ENCODE measurements at places on chromosomes 5 and 9.

GRCh38 chr9:6671416-6671815, 25.9 kb upstream of the GLDC start:
- no peak for DNase-seq

DNA sequence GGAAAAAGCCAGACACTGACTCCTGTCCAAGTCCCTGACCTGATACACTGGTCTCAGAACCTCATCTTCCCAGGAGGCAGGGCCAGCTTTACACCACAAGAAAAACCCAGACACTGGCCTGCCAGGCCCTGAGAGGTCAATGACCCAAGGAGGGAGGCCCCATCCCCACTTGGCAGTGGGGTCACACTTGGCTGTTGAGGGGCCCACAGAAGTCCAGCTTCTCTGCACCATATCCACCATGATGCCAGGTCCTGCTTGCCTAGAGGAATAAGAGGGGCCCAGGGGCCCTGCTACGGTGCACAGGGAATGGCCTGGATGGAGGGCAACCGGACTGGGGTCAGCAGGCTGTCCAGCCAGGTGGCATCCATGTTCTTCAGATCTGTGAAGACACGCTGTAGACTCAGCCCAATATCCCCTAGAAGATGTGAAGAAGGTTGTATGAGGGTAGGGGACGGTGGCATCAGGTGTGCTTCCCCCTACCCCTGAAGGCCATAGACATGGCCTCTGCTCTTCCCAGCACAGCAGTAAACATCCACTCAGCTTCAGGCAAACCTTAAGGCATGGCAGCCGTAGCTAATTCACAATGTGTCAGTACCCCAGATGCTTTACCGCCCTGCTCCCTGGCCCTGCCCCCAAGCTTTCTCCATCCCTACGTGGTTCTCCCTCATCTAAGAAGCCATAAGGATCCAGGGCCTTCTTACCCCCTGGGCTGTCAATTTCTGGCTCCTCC, 6.7 kb downstream of the IRF1 start:
- DNase-seq: no peak

GRCh38 chr5:16773991-16774390, 157.2 kb upstream of the RETREG1 start:
- no peak for DNase-seq

- no peak for DNase-seq
Observed at GRCh38 chr5:123868267-123868666, 356.3 kb downstream of the CSNK1G3 start.

DNA sequence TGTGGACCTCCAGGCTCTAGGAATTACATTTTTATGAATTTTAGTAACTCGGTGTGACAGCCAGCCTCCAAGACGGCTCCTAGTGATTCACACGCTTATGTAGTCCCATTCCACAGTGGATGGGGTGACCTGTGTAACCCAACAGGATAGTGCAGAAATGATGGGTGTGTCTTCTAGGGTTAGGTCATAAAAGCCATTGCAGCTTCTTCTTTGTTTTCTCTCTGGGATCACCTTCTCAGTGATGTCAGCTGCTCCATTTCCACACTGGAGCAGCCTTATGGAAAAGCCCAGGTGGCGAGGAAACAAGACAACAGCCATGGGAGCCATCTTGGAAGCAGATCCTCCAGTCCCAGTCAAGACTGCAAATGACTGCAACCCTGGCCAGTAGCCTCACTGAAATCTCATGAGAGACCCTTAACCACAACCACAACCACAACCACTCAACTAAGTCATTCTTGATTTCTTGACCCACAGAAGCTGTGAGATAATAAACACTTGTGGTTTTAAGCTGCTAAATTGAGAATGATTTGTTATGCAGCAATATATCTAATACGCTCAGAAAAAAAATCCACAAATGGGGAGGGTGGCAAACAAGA, 5.1 kb upstream of the GNPDA1 start:
- DNase-seq: no peak

DNA sequence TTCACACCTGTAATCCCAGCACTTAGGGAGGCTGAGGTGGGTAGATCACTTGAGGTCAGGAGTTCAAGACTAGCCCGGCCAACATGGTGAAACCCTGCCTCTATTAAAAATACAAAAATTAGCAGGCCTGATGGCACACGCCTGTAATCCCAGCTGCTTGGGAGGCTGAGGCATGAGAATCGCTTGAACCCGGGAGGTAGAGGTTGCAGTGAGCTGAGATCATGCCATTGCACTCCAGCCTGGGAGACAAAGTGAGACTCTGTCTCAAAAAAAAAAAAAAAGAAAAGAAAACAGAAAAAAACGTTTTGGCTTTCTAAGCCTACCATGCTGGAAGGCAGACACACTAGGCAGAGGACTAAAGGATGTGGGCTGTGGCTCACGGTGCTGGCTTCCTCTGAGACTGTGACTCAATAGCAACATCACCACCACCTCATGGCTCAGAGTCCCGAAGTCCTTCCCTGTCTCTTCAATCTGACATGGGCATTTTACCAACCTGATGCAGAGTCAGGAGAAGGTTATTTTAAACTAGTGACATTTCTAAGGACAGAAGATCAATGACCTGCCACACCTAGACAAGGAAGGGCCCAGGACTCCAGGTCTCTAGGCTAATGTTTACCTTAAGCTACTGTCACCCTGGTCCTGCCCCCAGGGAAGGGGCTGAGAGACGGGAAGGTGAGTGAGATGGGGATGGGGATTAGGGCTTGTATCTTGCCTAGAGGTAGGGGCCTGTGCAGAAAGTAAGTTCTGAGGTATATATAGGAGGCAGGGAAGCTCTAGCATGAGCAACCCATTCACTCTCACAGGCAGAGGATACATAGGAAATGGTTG, 3.7 kb downstream of the ECSCR start:
- DNase-seq: peak; percentile 39

GRCh38 chr9:135769489-135770202, 67.7 kb downstream of the KCNT1 start:
- DNase-seq: no peak

GRCh38 chr9:90100014-90100413, 495.2 kb downstream of the GADD45G start:
- DNase-seq: no peak

DNA sequence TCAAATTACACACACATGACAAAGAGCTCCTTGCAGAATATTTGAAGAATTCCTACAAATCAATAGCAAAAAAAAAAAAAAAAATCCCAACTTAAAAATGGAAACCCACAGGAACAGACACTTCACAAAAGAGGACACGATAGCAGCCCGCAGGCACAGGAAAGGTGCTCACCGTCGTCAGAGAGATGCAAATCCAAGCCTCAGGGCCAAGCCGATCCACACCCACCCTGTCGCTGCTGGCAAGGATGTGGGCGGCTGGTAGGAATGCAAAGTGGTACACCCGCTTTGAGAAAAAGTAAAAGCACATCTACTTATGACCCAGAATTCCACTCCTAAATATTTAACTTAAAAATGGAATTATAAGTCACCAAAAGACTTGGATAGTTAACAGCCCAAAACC, 10.8 kb downstream of the LCN9 start:
- no peak for DNase-seq

DNA sequence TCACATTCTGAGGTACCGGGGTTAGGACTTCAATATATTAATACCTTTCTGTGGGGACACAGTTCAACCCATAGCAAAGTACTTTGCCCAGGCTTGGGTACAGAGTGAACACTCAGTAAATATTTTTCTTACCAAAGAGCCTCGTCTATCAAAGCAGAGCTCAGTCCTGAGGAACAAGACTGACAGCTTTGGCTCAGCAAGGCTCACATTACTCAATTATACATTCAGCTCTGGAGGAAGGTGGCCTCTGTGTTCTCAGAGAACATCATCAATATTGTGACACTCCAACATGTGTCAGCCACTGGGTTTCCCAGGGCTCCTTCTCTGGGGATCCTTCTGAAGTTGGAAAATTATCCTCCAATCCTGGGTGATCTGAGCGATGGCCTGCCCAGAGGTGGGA, 186.4 kb downstream of the NMUR2 start:
- no peak for DNase-seq

- DNase-seq: no peak
Observed at GRCh38 chr9:132742821-132743311, 72.6 kb downstream of the GTF3C4 start.

- no peak for DNase-seq
Observed at GRCh38 chr5:179228341-179229121, 116.7 kb downstream of the ADAMTS2 start.

- DNase-seq: no peak
Observed at GRCh38 chr9:8868632-8869031, 1069.1 kb upstream of the DMAC1 start.

GRCh38 chr5:117135851-117136250, 561.2 kb upstream of the SEMA6A start:
- DNase-seq: no peak

DNA sequence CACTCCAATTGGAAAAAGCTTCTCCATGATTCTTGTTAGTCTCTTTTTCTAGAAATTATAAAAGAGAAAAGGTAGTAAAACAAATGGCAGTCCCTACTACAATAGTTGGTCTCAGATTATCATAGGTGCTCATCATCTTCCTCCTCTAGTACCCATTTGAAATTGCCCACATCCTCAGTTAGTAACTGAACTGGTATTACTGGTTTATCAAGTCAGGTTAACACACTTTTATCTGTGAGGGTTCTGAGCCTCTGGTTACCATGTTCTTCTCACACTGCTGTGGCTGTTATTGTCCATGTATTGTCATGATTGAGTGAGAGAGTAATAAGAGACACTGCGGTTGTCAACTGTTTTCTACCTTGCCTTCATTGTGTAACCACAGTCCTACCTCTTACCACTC, 901.7 kb downstream of the TLE1 start:
- DNase-seq: no peak

- no peak for DNase-seq
Observed at GRCh38 chr5:145723516-145723915, 111.6 kb downstream of the PRELID2 start.

DNA sequence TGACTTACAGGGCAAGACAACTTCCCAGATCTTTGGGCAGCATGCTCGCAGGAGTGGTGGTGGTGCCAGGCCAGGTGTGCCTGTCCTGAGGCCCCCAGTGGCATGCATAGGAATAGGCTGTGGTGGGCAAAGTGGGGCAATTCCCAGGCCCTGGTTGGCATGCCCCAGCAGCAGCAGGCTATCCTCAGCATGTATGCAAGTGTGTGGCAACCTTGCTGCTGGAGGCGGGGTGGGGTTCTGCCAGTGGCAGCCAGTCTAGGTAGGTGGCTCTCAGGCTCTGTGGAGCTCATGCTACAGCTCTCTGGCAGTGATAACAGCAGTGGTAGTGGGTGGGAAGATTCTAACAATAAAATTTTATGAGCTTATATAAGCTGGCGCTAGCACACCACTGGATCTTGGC, 27.7 kb upstream of the C6 start:
- DNase-seq: no peak

DNA sequence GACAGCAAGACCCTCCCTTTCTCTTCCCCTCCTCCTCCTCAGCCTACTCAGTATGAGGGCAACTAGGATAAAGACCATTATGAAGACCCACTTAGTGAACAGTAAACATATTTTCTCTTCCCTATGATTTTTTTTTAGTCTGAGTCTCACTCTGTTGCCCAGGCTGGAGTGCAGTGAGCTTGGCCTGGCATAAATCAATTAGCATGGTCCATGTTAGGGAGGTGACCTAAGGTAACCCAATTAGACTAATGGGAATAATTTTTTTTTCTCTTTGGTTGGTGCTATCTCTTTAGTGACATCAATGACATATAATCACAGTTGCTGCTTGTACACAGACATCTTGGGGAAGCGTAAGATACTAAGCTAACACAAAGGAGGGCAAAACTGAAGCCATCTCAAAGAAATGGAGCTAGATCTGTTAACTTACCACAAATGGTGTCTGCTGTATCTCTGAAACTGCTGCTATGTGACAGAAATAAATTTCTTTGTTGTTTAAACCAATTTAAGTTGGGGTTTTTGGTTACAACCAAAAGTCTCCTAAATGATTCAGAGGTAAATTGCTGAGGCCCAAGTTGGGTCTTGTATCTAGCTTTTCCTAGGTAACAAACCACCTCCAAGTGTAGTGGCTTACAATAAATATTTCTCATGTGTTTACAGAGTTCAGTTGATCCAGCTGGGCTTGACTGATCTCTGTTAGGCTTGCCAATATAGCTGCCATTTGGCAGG, 13.3 kb downstream of the PKD2L2 start:
- DNase-seq: no peak

DNA sequence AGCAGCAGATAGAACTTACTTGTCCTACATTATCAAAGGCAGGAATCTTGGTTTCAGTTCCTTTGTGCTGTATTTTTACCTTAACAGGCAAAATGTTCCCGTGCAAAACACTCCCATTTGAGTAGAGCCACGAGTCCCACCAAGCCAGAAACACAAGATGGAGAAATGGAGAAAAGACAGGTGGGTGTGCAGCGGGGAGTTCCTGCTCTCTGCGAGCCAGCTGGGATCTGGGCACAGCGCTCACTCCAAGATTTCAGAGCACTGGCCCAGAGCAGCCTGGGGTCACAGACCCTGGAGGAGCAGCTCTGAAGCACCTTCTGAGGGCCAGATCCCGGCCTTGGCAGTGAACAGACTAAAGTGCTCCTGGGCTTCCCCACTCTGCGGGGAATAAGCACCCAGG, 2.9 kb downstream of the UCK1 start:
- DNase-seq: no peak

GRCh38 chr9:114616684-114617520, 5.8 kb downstream of the TMEM268 start:
- DNase-seq: peak; percentile 76

- DNase-seq: peak; percentile 82
Observed at GRCh38 chr5:150589862-150590601, 50.4 kb upstream of the SYNPO start.

Data from ascending aorta (tissue), 2 donors.